Fibroblast of skin of scalp (primary cell): ENCODE measurements at places on chromosomes 3 and 15.

DNA sequence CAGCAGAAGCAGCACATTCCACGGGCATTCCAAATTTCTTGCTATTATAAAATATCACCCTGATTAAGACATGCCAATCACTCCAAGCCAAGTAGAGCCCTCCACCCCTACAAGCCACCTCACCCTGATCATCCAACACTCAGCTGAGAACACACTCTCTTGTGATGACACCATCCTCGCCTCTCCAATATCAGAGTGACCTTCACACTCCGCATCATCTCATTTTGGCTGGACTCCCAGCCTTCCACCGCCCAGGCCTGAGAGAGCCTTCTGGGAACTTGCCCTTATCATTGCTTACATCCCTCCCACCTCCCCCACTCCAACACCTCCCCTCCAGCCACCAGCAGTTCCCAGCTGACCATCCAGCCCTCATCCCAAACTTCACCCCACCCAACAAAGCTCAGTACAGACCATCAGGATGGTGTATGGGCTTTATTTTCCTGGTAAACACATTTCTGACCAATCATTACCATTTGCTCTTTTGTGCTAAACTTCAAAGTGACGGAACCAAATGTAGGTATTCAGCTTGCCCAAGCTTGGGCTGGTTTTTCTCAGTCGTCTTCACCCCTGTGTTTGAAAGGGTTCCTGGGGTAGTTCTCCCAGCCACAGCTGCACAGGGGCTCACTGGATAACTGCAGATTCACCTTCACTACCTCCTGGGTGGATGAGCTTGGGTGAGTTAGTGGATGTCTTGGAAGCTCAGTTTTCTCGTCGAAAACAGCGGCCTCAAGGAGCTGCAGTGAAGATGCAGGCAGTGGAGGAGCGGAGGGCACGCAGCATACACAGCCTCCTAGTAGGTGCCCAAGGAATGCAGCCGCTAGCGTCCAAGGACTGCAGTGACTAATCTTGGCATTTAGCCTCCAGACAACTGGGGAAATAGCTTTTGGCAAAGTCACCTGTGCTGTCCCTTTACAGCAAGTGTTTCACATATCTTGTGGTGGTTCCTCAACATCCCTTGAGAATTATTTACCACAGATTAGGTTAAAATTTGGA lies 115.1 kb downstream of the LIPC start:
- peak; percentile 93 for DNase-seq

DNA sequence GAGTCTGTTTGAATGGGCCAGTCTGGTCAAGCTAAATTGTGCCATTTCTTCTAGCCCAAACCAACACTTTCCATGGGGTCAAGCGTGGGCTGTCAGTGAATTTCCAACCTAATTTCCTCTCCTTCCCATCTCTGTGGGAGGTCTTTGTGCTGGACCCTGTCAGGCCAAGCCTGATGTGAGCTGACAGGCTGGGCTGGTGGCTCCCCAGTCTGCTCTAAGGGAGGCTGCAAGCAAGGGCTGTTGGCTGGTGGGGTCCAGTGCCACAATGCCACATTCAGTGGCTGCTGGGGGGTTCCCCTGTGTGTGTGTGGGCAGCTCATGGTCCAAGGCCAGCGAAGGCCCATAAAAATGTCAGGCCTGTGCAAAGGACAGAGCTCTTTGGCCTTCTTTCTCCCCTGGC lies 216.1 kb downstream of the OPA1 start:
- DNase-seq = no peak

GRCh38 chr3:56758539-56758981 lies 43.2 kb downstream of the ARHGEF3 start:
- peak; percentile 48 for DNase-seq

DNA sequence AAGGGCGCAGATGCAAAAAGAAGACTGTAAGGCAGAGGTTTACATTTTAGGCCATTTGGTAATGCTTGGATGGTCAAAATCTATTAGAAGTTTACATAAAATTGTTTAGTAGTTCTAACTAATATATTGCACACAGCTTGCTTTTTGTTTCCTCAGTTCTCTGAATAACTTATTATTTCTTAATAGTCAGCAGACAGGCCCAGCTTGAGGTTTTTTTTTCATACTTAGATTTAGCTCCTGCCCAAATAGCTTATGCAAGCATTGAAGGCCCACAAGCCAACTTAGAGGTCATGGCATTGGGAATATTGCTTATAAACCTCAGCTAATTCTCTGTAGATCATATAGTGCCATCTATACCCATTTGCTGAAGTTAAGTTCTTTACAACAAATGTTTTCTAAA lies 172.5 kb downstream of the RAP2B start:
- DNase-seq = no peak

DNA sequence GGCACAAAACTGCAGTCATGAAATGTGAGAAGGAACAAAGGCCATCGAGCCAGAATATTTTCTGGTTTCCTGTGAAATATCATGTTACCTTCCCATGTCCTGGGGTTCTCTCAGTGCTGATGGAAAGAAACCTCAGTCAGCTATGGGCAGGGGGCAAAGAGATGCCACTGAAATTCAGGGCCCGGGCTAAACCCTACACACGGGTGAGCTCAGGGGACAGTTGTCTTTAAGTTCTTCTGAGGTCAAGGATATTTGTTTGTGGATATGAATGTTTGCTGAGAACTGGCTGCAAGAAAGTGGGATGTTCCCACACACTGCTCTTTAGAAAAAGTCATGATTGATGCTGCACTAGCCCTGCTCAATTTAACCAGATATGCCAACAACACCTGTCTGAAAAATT lies 187.2 kb downstream of the MEX3B start:
- DNase-seq = no peak

- no peak for DNase-seq
These were observed 98.4 kb upstream of the BCL6 start for GRCh38 chr3:187843654-187844053.

DNA sequence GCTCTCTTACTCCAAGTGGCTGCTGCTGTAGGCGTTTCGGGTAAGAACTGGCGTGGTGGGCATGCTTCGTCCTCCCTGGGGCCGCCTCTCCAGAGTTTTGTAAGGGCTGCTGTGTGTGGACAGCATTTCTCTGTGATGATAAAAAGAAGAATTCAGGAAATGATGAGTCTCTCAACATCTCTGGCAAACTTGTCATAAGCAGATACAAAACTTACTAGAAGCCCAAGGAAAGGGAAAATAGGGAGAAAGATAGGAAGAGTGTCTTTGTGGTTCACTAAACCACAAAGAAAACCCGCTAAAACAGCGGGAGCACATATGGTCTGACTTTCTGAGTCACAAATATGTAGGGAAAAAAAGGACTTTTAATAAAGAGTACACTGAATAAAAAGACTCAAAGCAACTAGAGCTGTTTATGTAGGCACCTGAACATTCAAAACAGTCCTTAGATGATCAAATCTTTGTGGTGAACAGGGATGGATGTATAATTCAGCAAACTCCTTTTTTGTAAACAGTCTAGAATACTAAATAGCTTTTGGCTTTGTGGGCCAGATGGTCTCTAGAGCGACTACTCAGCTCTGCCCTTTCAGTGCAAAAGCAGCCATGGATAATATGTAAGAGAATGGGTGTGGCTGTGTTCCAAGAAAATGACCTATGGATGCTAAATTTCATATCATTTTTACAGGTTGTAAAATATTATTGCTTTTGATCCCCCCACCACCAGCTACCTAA lies 60.4 kb upstream of the LMOD3 start:
- peak; percentile 91 for DNase-seq

DNA sequence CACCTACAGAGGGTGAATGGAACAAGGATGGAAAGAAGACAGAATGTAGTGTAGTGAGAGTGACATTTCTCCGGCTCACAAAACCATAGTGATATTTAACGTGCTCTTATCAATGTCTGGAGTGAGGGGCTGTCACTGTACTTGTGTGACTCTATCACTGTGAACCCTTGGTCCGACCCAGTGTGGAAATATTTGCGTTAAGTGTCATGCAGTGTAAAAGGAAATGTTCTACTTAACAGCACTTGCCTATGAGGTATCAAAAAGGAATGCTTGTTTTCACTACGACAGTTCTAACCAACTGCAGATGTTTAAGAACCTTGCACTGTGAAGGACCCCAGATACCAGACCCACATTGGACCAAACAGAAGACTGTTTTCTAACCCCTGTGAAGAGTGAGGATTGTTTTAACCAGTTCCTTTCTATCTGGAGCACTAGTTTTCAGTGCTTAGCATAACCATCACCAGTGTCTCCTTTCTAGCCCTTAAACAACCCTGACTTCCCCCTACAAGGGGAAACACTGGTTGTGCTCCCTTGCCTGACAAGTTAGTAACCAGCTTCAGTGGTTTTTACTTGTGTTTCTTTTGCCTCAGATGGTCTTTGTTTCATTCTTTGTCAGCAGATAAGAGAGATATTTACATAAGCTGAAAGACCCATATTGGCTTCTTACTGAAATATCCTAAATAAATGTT lies 144.7 kb upstream of the ABHD17C start:
- DNase-seq = peak; percentile 97
